Astrocyte (in vitro differentiated cells and primary cell): ENCODE measurements at places on chromosomes 7 and 10. TPM values are rescaled to one million over a fixed set of nuclear protein-coding genes. Genes with fewer than 3 reads are reported as not detected.
A peak's percentile ranks its signal among the peaks of the same experiment; 100 is the strongest.

PGAM2 gene
- 0.70 and 0.79 TPM in 2 replicates for total RNA-seq

- no peak for DNase-seq
These were observed 51.0 kb downstream of the ATXN7L1 start for GRCh38 chr7:105825371-105825770.

DNA sequence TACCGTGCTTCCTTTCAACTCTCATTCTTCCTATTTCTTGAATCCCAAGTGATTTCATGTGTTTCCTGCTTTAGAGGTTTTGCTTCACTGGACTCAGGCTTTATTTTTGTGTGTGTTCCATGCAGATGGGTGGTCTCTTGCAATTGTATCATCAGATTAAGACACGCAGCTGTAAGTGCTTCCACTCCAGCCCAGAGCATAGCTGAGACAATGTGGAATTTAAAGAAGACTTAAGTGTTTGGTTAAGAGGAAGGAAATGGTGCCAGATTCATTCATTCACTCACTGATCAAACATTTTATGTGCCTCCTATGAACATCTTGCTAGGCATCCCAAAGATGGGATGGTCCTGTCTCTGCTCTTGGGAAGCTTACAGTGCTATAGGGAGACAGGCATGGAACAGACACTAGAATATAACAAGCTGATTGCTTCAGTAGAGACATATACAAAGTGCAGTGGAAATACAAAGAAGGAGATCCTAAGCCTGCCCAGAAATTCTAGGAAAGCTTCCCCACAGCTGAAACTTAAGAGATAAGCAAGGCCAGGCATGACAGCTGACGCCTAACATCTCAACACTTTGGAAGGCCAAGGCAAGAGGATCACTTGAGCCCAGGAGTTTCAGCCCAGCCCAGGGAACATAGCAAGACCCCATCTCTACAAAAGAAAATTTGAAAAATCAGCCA, 46.1 kb upstream of the LRRC17 start:
- no peak for DNase-seq

DNA sequence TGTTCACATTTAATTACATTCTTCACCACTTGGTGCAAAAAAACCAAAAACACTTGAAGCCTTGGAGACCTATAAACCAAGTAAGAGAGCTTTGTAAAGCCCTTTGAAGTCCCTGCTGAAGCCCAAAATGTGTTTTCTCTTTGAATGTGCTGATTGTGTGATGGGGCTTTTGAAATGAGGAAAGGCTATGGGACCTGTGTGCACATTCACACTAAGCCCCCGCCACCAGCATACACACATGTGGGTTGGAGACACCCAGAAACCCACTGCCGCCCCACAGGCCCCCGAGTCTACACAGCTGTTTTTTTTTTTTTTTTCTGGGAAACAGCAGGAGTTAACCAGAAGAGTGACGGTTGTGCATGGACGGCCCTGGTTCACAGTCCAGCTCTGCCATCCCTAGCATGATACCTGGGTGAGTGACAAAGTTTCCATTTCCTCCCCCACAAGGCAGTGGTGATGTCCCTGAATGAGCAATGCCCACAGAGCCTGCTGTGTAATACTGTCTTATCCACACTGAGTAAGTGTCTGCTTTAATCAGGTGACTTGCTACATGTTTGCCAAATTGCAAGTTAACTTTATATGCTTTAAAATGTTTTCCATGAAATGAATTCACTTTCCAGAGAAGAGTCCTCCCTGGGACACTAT, 154.6 kb upstream of the GDF10 start:
- no peak for DNase-seq

CLDN15 gene
- 8.7 and 10.0 TPM in 2 replicates for total RNA-seq

GRCh38 chr10:63150745-63151144, 17.6 kb downstream of the NRBF2 start:
- DNase-seq = no peak

PRSS37 gene
- total RNA-seq = not detected in 2 replicates

- DNase-seq = peak; percentile 14
These were observed 205.9 kb downstream of the MBL2 start for GRCh38 chr10:52566471-52567246.

DNA sequence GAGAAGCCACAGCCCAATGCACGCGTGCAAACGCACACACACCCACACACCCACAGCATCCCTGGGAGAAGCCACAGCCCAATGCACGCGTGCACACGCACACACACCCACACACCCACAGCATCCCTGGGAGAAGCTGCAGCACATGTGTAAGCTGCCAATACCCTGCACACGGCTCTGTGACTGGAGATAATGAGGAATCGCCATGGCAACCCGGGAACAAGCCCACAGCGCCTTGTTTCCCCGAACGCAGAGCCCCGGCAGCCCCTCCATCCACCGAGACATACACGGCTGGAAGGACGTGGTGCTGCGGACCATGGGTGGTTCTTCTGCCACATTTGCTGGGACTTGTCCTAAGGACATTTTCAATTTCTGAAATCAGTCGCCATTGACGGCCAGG, 221.3 kb downstream of the PTPRN2 start:
- DNase-seq = no peak

GRCh38 chr10:73819513-73820093, 8.2 kb upstream of the NDST2 start:
- DNase-seq = no peak

GRCh38 chr7:54596747-54597146, 54.6 kb downstream of the VSTM2A start:
- DNase-seq = no peak

KIAA1549 gene
- total RNA-seq = 10.3 and 11.1 TPM in 2 replicates

GRCh38 chr7:75888464-75889222, 9.8 kb downstream of the RHBDD2 start:
- DNase-seq = peak; percentile 29

DNA sequence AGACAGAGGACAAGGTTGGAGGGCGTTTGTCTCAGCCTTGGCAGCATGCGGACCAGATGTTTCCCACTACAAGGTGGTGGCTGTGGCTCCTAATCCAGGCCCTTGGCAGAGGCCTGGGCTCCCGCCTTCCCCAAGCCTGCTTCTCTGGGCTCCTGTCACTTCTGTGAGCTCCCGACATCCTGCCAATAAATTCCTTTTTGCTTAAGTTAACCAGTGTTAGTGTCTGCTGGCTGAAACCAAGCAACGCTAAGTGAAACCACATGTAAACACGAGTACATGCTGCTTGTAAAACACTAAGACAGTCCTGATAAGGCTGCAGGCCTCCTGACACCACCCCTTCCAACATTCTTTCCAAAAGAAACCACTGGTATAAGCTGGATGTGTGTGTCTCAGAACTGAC, 263.6 kb upstream of the ZMIZ1 start:
- DNase-seq = peak; percentile 100
